ACHN (cell line): ENCODE measurements at places on chromosomes 1 and 21.
A peak's percentile ranks its signal among the peaks of the same experiment; 100 is the strongest.

GRCh38 chr1:242556759-242557158, 32.3 kb upstream of the PLD5 start:
- no peak for DNase-seq

DNA sequence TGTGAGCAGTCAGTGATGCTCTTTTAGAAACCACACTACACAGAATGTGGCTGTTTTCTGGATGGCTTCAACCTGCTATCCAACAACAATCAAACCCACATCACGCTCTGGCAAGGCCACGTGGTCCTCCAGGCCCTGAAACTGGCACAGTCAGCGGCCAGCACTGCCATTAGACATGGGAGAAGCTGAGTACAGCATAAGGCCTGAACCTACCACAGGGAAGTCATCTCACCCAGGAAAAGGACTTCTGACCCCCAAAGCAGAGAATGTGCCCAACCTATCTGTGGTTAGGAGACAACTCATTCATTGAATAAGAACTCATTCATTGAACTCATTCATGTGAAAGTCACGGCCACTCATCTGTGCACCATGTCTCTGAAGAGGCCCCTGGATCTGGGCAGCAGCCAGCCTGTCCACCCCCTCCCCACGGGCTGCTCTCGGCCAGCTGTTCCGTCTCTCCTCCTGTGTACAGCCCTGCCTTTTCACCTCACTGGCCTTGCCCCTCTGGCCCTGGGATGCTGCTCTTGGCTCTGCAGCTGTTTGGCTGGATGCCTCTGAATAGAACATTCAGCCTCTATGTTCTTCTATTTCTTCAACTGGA, 41.1 kb downstream of the C1orf198 start:
- DNase-seq, result no peak

- no peak for DNase-seq
Observed at GRCh38 chr1:208942394-208943130, 641.0 kb upstream of the CAMK1G start.

GRCh38 chr1:240309769-240310168, 218.1 kb downstream of the FMN2 start:
- peak; percentile 19 for DNase-seq

- no peak for DNase-seq
Observed at GRCh38 chr1:14362331-14362730, 236.2 kb upstream of the KAZN start.
